ENCODE measurements at places on chromosomes 4 and X. TPM values are rescaled to one million over a fixed set of nuclear protein-coding genes. Genes with fewer than 3 reads are reported as not detected.

- H3K27me3 ChIP-seq: no peaks in the 10 kb centered on the region
- peaks cover 52% of the 10 kb centered on the region for H3K36me3 ChIP-seq
- H3K4me3 ChIP-seq: no peak overlapping the region
- DNase-seq: no peak
Measured at GRCh38 chrX:53379008-53379710, 43.3 kb downstream of the SMC1A start.

DNA sequence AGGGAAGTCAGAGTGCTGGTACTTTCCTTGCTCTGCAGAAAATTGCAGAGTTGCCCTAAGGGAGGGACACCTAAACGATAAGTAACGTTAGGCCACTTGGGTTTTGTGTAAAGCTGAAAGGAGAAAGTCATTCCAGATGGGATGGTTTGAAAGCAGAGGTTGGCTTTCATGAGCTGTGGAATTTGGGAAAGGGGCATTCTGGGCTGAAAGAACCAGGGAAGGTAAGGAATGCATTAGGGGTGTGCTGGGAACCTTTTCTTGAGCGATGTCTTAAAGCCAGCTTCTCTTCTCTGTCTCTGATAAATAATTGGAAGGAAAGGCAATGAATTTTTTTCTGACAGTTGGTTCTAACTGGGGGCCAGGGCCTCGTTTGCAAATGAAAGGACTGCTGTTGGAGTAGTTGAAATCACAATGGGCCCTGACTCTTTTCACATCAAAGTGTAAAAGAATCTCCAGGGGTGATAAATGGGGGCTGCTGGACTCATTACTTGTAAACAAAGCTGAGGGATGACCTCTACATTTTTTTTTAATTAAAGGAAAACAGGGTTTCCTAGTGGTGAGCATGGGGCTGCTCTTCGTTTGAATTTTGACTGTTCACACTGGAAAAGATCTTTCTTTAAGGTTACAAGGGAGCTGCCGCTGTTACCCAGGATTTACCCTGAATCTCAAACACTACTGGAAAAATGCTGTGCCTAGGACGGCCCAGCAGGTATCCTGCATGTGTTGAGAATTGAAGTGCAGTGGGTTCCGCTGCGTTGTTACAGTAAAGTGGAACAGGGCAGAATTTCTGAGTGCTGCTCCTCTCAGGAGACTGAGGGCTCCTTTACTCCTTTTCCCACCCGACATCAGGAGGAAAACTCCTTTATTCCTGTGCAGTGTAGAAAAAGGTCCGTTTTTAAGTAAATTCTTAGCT lies 25.0 kb downstream of the AFF1 start:
- DNase-seq: no peak
- H3K4me3 ChIP-seq: no peak overlapping the region
- H3K27ac ChIP-seq: no peak overlapping the region
- no peaks in the 10 kb centered on the region for H3K36me3 ChIP-seq
- peaks cover 21% of the 10 kb centered on the region for H3K4me1 ChIP-seq

GRCh38 chrX:29233592-29234183 lies 646.4 kb downstream of the IL1RAPL1 start:
- H3K27me3 ChIP-seq: no peaks in the 10 kb centered on the region
- DNase-seq: no peak
- no peaks in the 10 kb centered on the region for H3K36me3 ChIP-seq
- H3K4me3 ChIP-seq: no peak overlapping the region
- no peak overlapping the region for H3K27ac ChIP-seq

GRCh38 chr4:145626623-145626982 lies 7.4 kb downstream of the MMAA start:
- H3K27me3 ChIP-seq: no peaks in the 10 kb centered on the region
- H3K4me3 ChIP-seq: no peak overlapping the region
- H3K27ac ChIP-seq: no peak overlapping the region
- H3K4me1 ChIP-seq: peaks cover 15% of the 10 kb centered on the region
- no peaks in the 10 kb centered on the region for H3K36me3 ChIP-seq

Gene VCX3A
- not detected for total RNA-seq

Gene NHSL2
- total RNA-seq: 0.58 TPM

All from PC-3 (cell line).